ENCODE measurements at places on chromosomes 7 and 10.

- DNase-seq = no peak
These were observed at the start of gene KCNMA1 for GRCh38 chr10:77637532-77638320. KCNMA1 (minus strand) TSS chr10:77637808.

GRCh38 chr7:107069457-107069856, 25.0 kb downstream of the PRKAR2B start:
- DNase-seq = no peak

GRCh38 chr10:126001576-126001975, 105.2 kb downstream of the FANK1 start:
- DNase-seq = no peak

GRCh38 chr10:59748834-59749233, 4.4 kb downstream of the MRLN start:
- DNase-seq = no peak

DNA sequence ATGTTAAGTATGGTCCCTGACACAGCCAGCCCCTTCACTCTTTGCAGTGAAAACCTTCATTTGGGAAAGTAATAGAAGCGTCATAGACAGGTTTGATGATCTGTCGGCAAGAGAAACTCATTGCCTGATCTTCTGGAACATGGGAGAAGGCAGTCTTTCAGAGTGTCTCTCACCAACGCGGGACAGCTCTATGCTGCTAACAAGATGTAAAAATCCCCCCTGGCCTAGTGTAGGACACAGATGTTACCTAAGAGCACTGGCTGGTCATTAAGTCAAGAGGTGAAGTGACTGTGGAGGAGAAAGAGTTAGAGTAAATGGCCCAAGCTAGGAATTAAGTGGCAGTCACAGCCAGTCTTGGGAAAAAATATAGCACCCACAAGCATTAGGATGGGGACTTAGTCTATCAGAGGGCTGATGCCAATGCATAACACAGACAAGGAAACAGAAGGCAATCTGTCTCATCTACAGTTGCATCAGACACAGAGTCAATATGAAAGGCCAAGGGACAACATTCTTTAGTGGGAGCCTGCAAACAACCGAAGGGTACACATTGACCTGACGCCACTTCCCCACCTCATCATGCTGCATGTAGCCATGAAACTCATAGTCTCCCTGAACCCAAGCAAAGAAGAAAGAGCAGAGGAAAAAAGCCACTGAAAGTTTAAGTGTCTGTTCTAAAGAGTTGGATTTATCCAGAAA, 69.5 kb downstream of the SORCS1 start:
- no peak for DNase-seq

GRCh38 chr10:101224910-101225823, 4.1 kb downstream of the LBX1 start:
- DNase-seq = no peak

DNA sequence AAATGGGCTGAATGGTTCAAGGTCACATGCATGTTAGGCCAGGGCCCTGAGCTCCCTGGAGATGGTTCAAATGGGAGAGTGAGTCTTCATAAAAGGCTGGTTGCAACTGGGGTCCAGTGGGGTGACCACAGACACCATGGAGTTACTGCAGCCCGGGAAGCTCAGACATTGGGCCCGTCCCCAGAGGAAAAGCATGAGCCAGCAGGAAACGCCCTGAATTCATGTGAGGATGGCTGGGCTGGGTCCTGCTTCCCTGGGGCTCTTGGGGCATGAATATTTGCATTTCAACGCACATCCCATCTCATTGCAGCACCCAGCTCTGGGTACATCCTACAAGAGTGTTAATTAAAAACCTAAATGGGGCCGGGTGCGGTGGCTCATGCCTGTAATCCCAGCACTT, 549.0 kb downstream of the TCERG1L start:
- no peak for DNase-seq

DNA sequence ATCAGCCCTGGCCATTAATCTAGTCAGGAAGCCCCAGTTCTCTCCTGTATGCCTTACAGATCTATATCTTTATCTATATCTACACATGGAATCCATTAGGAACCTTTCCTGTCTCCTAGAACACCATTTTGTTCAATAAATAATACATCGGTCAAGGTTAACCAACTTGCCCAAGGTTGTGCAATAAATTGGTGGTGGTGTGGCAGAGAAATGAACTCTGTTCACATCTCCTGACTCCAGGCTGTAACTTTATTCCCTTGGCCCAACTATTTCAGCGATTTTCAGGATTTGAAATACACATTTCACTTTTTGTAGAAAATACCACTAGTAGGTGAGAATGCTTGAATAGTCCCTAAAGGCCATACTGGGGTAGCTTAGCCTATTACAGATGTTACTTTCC, 712.5 kb upstream of the FZD8 start:
- no peak for DNase-seq

- no peak for DNase-seq
These were observed 14.7 kb downstream of the OGA start for GRCh38 chr10:101803511-101803910.

DNA sequence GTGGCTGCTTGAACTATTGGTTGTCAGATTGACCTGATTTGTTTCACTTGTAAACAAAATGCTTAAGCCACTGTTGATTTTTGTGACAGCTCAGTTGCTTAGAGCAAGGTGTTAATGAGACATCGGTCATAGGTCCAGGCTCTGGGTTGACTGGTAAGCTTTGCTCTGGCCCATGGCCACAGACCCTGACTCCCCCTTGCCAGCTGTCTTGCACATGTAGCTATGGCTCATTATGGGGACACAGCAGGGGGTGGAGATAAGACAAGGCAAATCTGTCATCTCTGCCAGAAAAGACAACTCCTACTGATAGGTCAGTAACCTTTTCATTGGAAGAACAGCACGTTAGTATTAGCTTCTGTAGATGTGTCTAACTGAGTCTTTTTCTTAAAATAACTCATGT, 95.3 kb downstream of the KAT6B start:
- DNase-seq = no peak

GRCh38 chr10:118720685-118721538, 33.9 kb downstream of the CACUL1 start:
- no peak for DNase-seq

GRCh38 chr10:129335396-129335795, 131.6 kb upstream of the MGMT start:
- DNase-seq = no peak
